ENCODE measurements at places on chromosomes 3 and 15.

DNA sequence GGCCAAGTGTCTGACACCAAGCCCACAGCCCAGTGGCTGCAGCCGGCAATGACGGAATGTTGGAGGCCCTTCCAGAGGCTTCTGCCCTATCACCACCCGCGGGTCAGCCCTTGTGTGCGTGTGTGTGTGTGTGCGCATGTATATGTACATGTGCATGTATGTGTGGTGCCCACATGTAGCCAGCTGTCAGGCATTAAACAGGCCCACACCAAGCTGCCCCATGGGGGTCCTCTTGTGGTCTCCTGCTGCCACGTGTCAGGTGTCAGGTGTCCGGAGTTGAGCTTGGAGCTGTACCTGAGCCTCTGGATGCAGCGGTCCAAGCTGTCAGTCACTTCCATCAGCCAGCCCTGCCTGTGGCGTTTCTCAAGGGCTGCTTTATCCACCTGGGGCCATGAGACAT is 13.9 kb downstream of the UROC1 start:
- DNase-seq, result no peak

GRCh38 chr15:66682246-66682645 is 19.8 kb upstream of the SMAD6 start:
- no peak for DNase-seq

- peak; percentile 58 for DNase-seq
Measured at GRCh38 chr3:125512135-125512920, 7.7 kb downstream of the SNX4 start.

DNA sequence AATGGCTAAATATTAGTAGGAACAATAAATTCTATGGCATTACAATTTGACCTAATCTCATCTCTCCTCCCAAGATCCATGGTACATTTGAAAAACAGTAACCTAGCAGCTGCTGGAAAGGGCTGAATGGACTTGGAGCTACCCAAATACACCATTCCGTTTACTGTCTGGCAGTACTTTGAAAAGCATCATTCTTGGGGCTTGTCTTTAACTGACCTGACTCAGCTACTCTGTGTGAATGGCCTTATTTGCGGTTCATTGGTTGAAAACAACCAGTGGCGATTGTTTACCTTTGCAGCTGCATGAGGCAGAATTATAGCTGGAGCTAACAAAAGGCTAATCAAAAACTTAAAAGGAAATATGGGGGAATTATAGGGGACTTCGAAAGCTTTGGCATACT is 311.2 kb upstream of the MCTP2 start:
- no peak for DNase-seq

- DNase-seq, result no peak
Measured at GRCh38 chr3:40828741-40829415, 304.1 kb downstream of the ZNF621 start.

GRCh38 chr15:62825191-62825590 is 217.4 kb upstream of the TPM1 start:
- no peak for DNase-seq

- DNase-seq, result no peak
Measured at GRCh38 chr3:185934767-185935464, 2.9 kb downstream of the TRA2B start.
